GM12892 (cell line): ENCODE measurements at places on chromosomes 1 and 21.

- DNase-seq, result no peak
These were observed 14.3 kb upstream of the ALG14 start for GRCh38 chr1:95086949-95087533.

GRCh38 chr21:42785666-42786427 lies 93.5 kb downstream of the WDR4 start:
- no peak for DNase-seq

- no peak for DNase-seq
These were observed 2.8 kb upstream of the SSU72 start for GRCh38 chr1:1577367-1578011.

DNA sequence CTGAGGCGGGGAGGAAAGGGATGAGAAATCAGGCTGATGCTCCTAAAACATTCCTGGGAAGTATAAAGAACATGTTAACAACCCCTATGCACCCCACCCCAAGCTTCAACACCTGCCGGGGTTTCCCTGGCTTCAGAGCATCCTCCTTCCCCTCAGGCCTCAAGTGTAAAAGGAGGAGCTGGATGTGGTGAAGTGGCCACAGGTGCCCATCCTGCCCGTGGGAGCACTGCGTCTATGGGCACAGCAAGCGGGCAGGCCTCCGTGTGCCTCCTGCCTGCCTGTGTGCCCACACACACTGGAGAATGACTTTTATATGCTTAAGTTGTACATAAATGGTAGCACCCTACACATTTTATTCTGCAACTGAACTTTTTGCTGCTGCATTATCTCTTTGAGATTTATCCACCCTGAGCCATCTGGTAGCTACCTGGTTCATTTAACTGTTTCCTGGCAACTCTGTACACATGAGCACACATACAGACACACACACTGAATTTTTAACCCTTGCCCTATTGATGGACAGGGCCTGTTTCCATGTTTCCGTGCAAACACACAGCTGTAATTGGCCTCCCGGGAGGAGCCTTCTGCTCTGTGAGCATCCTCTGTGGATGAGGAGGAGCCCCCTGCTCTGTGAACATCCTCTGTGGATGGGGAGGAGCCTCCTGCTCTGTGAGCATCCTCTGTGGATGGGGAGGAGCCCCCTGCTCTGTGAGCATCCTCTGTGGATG lies 13.4 kb upstream of the FTCD start:
- DNase-seq, result no peak

GRCh38 chr1:223020770-223021169 lies 122.3 kb downstream of the TLR5 start:
- DNase-seq, result no peak

GRCh38 chr1:156490401-156491032 lies 10.1 kb downstream of the MEF2D start:
- DNase-seq, result no peak

GRCh38 chr1:97050506-97050905 lies 328.9 kb downstream of the PTBP2 start:
- no peak for DNase-seq

DNA sequence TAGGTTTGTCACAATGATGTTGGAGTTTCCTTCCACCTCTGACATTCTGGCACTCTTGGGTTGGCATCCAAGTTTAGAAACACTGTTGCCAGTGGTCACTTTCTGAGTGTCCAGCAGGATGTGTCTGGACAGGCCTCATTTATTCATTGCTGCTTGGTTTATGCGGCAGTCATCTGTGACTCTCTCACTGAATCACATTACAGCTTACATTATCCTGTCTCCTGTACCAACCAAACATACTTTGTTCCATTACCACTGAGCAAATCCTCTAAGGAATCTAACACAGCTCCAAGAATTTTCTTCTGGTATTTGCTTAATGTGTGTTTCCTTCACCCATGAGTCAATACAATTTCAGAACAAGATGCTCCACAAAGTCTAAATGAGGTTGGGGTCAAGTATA lies 19.9 kb downstream of the SGIP1 start:
- no peak for DNase-seq

DNA sequence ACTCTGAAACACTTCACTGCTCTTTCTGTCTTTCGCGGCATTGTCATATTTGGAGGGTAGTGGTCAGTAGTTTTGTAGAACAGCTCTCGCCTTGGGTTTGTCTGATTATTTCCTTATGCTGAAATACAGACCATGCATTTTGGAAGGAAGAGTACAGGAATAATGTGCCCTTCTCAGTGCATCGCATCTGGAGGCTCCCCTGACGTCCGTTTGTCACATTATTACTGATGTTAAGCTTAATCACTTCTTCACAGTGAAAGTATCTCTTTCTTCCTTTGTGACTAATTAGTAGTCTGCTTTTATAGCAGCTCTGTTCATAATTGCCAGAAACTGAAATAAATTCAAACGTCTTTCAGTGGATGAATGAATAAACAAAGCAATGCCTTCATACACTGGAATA lies 85.7 kb upstream of the CXADR start:
- no peak for DNase-seq

DNA sequence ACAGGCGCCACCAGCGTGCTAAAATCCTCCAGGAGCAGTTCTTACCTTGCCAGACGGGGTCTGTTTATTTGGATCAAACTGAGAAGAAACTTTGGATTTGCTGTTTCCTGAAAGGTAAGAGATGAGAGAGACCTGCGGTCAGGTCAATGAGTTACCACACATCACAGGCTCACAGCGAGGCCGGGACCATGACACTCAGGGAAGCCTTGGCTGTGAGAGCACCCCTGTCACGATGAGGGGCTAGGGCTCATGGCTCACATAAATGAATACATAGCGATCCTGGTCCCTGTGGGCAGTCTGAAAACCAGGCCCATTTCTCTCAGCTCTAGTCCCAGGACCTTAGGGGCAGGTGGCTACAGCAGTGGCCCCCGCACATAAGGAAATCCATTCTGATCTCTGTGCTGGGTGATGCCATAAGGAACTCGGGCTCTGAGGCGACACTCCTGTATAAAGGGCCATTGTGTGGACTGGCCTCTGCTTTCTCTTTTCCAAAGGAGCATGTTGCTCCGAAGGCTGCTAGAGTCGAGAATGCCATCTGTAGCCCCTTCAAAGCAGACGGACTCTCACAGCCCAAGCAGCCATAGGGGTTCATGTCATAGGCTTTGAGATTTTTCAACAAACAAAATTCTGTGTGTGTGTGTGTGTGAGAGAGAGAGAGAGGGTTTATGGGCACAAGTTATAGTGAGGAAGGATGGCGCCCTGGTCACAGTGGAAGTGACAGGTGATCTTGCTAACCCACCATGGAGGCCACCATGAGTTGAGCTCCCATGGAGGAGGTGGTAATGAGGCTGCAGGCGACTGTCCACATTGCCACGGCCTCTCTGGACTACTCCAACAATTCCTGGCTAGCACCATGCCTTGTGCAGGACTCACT lies 9.0 kb upstream of the SRM start:
- no peak for DNase-seq

DNA sequence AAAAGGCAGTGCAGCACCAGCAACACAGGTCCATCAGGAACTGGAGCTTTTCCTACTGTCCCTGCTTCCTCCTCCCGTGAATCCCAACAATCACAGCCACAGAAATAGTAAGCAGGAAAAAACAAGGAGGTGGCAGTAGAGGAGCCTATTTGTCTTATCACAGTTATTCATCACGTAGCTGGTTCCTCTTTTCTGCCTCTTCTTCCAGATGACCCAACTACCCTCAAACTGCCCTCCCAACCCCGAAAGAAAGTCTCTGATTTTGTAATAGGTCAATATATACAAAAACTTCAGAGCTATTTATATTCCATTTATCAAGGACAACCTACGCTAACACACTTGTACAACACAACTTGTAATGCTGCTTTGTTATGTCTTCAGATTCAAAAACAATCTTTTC lies 21.4 kb downstream of the GNB1 start:
- no peak for DNase-seq

GRCh38 chr1:94048413-94049164 lies 72.4 kb downstream of the ABCA4 start:
- DNase-seq, result no peak

GRCh38 chr1:53686091-53686964 lies 52.6 kb downstream of the GLIS1 start:
- DNase-seq, result no peak

GRCh38 chr1:151542710-151543129 lies 2.6 kb downstream of the TUFT1 start:
- no peak for DNase-seq

DNA sequence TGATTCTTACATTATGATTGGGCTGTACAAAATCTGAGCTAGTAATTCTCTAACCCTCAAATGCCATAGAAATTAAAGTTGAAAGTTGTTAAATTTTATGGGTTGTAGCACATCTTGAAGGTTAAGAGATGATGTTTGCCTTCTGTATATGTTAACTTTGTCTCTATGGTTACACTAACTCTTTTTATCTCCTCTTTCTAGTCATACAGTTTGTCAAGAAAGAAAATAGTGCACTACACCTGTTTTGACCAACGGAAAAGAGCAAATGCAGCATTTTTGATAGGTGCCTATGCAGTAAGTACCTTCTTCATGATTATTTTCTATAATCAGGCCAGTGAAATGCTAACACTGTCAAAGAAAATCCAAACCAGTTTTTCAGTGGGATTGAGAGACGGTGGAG lies 38.2 kb downstream of the CDC14A start:
- DNase-seq, result no peak

- no peak for DNase-seq
These were observed 87.9 kb downstream of the SSBP3 start for GRCh38 chr1:54318246-54318814.

DNA sequence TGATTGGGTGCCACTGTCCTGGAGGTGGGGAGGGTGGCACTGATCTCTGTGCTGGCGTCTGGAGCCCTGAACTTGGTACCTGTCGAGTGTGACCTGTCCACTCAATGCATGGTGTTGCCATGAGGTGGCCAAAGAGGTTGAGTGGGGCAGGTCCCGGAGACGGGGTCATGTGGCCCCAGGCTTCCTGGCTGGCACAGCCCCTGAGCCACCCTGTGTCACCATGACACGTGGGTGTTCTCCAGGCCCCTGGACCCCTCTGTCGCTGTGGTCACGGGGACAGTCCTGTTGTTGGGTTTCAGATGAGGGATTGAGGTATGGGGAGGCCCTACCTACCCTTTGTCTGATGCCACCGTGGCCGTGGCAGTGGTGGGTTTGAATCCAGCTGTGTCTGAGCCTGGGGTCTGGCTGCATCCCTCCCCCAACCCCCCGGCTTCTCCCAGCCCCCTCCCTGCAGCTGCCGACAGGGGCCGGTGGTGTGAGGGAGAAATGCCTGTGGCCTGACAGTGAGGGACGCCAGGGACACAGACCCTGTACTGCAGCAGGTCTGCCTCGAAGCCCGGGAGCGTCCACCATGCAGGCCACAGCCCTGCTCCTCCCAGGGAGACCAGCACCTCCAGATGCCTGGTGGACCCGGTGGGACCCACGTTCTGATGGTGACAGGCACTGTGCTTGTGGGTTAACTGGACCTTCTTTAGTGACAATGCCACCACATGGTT lies 12.0 kb downstream of the TRPM2 start:
- DNase-seq, result no peak

DNA sequence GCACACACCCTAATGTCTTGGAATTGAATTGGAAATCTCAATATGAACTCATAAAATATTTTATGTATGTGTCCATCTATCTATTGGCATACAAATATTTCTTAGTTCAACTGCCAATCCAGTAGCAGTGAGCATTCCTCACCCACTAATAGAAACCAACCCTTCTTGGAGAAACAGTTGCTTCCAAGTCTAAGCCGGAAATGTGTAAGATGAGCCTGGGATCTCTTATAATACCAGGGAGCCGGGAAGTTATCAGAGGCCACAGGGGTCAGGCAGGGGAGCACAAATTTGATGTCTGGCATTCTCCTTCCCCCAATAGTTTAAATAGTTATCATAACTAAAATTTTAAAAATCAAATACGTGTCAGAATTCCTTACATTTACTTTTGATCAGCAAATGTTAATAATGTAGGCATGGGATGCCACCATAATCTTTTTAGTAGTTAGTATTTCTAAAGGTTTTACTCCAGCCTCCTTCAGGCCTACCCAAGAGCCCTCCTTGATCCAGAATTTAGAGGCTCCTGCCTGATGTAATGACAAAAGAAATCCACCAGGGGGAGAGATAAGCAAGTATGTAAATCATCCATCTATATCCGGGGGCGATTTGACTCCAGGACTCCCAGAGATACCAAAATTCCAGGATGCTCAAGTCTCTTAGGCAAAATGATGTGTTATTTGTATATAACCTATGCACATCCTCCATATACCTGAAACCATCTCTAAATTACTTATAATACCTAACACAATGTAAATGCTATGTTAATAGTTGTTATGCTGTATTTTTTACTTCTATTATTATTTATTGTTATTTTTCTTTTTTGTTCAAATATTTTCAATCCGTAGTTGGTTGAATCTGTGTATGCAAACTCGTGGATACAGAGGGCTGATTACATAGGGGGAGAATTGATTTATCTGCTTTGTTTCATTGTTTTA lies 218.7 kb upstream of the COA6 start:
- peak; percentile 23 for DNase-seq

- no peak for DNase-seq
These were observed 4.3 kb upstream of the LHX9 start for GRCh38 chr1:197912739-197913494.

GRCh38 chr1:45093334-45093733 lies 81.3 kb downstream of the UROD start:
- no peak for DNase-seq

DNA sequence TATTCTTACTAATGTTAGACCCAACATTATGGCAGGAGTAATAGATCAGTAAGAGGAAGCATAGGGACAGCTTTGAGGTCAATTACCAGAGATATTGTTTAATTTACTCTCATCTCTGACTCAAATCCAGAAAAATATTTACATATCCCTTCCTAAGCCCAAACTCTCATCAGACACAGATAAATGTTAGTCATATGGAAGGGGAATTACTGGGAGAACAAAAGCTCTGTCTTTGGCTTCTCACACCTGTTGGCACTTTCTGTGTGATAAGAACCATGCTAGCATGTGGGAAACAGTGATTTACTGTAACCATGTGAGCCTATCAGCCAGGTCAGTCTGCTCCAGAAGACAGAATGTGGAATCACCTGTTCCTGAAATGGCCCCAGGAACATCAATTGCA lies 72.4 kb downstream of the DUSP10 start:
- no peak for DNase-seq

DNA sequence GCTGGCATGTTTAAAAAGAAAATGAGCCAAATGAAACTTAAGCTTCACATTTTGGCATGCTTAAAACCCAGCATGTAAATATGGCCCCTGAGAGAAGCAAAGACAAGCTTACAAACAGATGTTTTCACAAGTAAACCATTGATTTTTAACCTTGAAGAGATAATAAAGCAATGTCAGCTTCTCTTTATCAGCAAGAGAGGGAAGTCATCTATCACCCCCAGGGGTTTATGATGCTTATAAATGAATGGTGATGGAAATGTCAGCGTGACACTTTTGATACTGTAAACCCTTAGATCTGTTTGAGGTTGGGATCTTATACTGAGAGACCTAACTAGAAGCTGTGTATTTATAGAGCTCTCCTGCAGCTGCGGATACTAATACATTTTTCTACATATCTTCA lies 471.3 kb downstream of the PLA2G4A start:
- DNase-seq, result no peak

DNA sequence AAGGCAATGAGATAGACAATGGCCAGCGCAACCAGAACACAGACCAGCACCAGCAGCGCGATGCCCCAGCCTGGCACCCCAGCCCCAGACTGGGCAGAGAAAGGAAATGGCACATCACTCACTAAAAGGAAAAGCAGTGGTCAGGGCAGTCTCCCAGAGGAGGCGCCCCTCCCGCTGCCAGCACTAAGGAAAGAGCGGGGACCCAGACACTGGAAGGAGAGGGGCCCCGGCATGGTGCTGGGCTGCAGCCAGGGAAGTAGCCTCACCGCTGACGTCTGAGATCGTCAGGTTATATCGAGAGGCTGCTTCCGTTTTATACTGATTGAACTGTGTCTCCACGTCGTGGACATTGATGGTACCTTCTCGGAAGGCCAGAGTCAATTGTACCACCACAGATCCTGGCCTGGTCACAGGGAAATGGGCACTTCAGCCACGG lies 13.8 kb downstream of the TRIM46 start:
- DNase-seq, result no peak
